ENCODE measurements at places on chromosomes 2 and 18.
A peak's percentile ranks its signal among the peaks of the same experiment; 100 is the strongest.

DNA sequence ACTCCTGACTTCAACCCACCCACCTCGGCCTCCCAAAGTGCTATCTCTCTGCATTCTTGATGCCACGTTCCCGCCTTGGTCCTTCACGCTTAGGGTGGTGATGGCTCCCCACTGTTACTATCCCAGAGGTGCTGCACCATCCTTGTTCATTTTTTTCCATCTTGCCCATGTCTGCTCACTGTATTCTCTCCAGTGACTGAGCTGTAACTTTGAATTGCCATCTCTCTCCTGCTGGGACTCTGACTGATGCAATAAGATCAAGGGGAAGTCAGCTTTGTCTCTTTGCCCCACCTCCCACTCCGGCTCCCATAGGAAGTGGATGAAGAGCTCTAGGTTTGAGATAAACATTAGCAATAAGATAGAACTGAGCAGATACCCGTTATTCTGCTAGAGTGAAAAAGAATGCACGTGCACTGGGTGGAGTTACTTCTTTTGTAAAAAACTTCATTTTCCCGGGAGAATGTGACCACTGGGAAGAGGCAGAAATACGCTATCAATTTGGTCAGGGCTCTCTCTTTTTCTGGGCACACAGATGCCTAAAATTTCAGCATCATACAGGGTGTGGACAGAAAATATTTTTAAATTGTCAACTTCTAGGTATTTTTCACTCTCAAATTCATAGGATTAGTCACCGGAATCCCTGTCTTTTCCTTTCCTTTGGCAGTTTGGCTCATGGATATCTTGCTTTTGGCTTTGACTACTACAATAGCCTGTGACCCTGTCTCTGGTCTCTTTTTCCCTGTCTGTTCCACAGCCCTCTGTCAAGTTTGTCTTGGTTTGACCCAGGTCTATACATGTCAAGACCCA lies 105.4 kb downstream of the POLR1A start:
- DNase-seq: no peak

DNA sequence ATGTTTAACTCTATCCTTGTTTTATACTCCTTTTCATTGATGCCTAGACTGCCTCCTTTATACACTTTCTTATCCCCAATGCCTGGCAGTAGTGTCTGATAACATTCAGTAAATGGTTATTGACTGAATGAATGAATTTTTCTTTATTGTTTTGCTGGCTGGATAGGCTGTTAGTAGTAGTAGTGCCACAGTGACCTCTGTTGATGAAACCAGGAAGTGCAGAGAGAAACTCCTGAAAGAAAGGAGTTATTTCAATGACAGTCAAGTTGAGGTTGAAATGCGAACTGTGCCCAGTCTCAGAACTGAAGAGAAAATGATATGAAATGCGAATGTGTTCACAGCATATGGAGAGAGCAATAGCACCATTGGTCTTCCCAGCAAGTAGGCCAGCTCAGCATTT lies 26.8 kb upstream of the SLC9A2 start:
- no peak for DNase-seq

- no peak for DNase-seq
These were observed 168.6 kb downstream of the SLC8A1 start for GRCh38 chr2:40283111-40283909.

DNA sequence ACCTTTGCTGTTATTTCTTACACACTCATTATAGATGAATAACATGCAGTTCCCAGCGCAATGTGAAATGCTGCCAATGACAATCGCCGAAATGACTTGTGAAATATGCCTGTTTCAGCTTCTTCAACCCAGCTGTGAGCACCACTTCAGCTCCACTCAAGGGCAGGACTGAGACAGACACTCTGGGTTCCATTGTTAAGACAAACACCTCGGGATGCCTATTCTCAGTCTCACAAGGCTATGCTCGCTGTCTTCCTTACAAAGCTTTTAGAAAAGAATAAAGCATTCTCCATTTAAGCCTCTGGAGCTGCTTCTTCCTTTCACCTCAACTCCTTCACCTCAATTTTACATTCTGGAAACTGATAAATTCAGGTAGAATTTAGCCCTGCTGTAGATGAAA lies 4.2 kb downstream of the CBLN2 start:
- DNase-seq: no peak

DNA sequence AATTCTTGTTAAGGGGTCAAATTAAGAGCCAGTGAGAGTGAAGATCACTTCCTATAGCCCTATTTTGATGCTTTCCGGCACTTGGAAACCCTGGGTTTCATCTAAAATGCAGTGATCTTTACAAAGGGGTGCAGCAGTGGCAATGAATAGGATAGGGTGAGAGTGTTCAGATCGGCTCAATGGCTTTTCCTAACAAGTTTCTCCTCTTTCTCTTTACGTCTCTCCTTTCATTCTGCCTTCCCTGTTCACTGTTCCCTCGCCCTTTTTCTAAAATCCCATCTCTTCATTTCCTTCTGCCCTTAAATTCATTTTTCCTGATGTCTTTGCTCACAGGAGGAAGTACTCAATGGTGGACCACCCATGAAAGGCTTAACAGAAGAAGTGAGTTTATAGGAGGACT lies 86.0 kb downstream of the CTIF start:
- no peak for DNase-seq

- no peak for DNase-seq
These were observed 20.8 kb downstream of the LDLRAD4 start for GRCh38 chr18:13239171-13239956.

- DNase-seq: no peak
These were observed 120.4 kb upstream of the ACKR3 start for GRCh38 chr2:236449167-236449761.

DNA sequence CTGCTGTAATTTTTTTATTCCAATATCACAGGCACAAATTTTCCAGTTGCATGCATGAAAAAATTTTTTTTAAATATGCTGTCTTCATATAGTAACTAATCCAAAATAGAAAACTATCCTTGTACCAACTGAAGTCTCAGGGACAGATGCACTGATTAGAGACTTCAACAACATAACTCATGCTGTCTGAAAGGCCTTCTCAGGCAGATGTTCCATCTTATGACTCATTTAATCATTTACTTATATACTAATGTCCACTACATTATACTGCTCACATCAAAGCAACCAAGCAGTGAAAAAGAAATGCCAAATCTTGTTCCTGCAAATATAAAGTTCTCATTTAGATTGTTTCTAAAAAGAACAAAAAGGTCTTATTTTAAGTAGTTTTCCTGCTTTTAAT lies 53.1 kb downstream of the OLA1 start:
- DNase-seq: no peak

- no peak for DNase-seq
These were observed 101.6 kb upstream of the COL5A2 start for GRCh38 chr2:189281201-189281600.

- no peak for DNase-seq
These were observed 183.4 kb upstream of the CDH7 start for GRCh38 chr18:65567372-65567771.

- DNase-seq: no peak
These were observed 146.3 kb downstream of the LAMA3 start for GRCh38 chr18:23835506-23835905.

GRCh38 chr2:136134126-136134525 lies 16.2 kb upstream of the CXCR4 start:
- DNase-seq: no peak

DNA sequence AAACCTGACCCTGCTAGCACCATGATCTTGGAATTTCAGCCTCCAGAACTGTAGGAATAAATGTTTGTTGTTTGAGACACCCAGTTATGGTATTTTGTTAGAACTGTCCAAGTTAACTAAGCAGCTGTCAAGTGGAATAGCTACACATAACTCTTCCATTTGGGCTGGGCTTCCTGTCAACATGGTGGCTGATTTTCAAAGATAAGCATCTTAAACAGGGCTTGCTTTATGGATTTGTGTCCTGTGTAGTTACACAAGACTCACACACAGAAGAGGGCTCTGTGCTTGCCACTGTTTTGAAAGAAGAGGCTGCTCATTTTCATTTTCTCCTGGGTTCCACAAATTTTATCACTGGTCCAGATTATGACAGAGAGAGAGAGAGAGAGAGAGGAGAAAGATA lies 35.7 kb downstream of the GCG start:
- DNase-seq: no peak

GRCh38 chr2:97699765-97700444 lies 13.5 kb upstream of the ZAP70 start:
- DNase-seq: peak; percentile 29

DNA sequence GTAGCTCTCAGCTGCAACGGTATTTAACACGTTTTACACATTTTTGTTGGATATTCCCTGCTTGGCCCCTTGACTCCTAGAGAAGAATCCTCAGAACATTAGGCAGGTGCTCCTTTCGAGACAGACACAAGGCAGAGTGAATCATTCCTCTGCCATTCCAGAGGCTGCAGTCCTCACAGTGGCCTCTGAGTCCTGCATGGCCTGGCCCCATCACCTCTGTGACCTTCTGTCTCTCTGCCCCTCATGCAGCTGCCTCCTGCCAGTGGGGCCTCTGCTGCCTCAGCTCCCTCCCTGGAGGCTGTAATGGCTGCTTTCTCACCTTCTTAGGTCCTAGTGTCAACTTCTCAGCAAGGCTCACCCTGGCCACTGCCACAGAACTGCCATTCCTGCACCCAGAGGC lies 101.3 kb downstream of the PTPRM start:
- DNase-seq: no peak

- DNase-seq: no peak
These were observed 65.4 kb upstream of the MMADHC start for GRCh38 chr2:149652926-149653325.

- DNase-seq: no peak
These were observed 11.2 kb downstream of the ASPRV1 start for GRCh38 chr2:69950241-69950640.

DNA sequence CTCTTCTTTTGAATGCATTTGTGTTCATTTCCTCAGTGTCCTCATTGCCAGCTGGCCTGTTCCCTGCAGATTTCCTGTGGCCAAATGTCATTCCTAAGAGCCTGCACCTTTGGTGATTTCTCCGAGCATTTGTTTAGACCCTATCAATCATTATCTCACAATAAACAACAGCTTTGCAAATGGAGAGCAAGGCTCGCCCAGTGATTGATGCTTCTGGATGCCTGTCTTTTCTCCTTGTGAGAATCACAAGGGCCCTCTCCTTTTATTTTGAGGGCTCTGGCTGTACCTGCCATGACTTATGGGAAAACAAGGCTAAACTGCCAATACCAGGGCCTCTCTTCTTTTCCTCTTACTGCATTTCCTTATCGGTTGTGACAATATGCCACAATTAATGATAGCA lies 1454.4 kb upstream of the CELF4 start:
- no peak for DNase-seq

- no peak for DNase-seq
These were observed 21.7 kb upstream of the LCLAT1 start for GRCh38 chr2:30425326-30425725.

GRCh38 chr2:36499128-36499820 lies 98.7 kb downstream of the FEZ2 start:
- DNase-seq: no peak

- DNase-seq: no peak
These were observed 97.6 kb upstream of the HS6ST1 start for GRCh38 chr2:128416109-128416785.

DNA sequence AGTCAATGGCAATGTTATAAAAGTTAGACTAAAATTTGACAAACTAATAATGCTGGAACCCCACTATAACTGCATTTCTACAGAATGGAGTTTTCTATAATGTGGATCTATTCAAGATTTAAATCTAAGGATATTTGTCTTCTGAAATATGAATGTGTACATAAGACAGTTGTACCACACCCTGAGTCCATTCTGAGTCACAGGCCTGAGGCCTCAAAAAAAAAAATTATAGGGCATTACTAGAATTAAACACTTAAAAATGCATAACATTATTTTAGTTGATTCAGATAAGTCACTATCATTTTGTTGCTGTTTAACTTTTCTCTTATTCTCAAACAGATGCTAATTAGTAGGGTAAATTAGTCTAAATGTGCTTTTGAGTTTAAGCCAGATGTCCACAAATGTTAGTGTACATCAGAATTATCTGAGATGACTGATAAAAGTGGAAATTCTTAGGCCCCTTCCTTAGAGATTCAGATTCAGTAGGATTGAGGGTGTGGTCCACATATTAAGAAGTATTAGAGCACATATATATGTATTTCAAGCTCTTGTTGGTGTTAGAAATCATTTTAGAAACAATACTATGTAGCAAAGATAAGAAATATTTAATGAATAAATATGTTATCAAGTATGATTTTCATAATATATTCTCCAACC lies 42.4 kb upstream of the COL5A2 start:
- DNase-seq: no peak

DNA sequence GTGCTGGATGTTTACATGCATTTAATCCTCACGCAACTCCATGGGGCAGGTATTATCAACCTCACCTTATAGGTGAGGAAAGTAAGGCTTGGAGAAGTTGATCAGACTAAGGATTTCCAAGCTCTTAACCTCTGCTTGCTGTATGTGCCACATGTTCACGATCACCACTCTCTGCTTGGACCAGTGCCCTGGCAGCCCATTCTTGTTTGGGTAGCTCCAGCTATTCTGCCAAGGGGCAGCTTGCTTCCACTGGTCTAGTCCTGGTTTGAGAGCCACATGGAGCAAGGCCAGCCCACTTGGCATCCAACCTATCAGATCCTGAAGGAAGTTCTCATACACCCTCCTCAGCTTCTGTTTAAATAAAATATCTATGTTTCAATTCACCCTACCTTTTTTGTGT lies 14.3 kb downstream of the PLB1 start:
- no peak for DNase-seq

GRCh38 chr2:59560769-59561168 lies 992.7 kb downstream of the BCL11A start:
- no peak for DNase-seq

- no peak for DNase-seq
These were observed 73.1 kb upstream of the RMDN2 start for GRCh38 chr2:37851828-37852584.

- no peak for DNase-seq
These were observed 184.1 kb upstream of the HS6ST1 start for GRCh38 chr2:128502638-128503246.

- no peak for DNase-seq
These were observed 107.0 kb downstream of the BCL2L11 start for GRCh38 chr2:111227716-111228141.

DNA sequence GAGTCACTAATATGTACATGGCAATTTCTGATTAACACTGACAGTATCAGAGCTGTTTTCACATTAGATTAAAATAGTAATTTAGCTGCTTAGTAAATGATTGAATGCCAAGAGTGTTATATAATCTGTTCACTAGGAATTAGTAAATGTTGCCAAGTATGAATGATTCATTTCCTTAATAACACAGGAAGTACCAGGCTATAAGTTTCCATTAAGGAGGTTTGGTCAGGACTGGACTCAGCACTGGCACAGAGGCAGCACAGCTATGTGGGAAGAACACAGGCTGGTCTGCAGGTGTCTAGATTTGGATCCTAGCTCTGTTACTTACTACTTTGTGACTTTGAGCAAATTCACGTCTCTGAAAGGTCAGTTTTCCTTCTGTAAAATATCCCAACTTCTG lies 97.2 kb downstream of the TDRD15 start:
- no peak for DNase-seq

Measured in NK-92 treated with Interleukin-12 subunit alpha and Interleukin-12 subunit beta, amount 100 ng/mL, for 24 hours (cell line).